H7 (cell line): ENCODE measurements at places on chromosomes 16 and 17.

GRCh38 chr16:55030944-55031343 is 100.3 kb downstream of the IRX5 start:
- DNase-seq = no peak

DNA sequence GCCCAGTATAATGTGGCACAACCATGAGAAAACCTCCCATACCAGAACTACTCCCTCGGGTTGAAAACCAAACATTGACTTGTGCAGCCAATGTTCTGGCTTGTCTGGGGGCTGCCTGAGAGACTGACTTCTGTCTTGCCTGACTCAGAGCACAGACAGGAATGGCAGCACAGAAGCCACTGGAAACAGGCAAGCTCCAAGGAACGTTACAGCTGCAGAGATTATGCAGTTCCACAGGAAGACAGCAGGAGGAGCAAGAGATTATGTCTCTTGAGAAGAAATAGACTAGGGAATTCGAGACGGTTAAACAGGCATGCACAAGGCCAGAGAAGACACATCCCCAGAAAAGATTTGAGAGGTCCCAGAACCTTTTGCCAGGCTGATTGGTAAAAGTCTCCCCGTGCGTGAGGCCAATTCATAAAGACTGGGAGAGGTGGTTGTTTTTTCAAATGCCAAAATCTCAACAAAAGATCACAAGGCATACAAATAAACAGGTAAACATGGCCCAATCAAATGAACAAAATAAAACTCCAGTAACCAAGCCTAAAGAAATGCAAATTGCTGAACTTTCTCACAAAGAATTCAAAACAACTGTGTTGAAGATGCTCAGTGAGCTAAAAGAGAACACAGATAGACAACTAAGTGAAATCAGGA is 90.6 kb upstream of the CDH5 start:
- DNase-seq = peak; percentile 80

DNA sequence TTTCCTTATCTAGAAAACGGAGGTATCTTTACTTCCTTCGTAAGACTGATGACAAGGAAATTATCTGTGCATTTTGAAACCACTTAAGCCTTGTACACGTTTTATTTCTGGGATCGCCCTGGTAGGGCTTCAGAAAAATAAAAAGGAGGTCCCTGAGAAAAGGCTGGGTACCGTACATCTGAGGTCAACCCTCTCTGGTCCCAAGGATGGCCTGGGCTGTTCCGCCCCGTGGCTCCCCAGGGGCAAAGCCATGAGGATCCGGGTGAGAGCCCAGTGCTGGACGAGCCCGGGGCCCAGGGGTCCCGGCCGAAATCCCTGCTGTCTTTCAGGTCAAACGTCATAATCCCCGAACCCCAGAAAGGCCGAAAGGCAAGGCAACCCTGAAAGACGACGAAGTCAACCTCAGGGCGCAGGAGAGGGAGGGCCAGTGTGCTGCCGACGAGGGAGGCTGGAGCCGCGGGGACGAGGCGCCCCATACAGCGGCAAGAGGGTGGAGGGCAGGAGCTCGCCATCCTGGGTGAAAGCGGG is 656 bp upstream of the FUS start:
- no peak for DNase-seq

- no peak for DNase-seq
Observed at GRCh38 chr16:72255786-72256185, 83.8 kb upstream of the PMFBP1 start.

GRCh38 chr16:1125471-1125870 is 27.4 kb upstream of the CACNA1H start:
- peak; percentile 67 for DNase-seq

- DNase-seq = no peak
Observed at GRCh38 chr17:41547921-41548843, 20.1 kb upstream of the KRT19 start.

- peak; percentile 54 for DNase-seq
Observed at GRCh38 chr17:18327093-18327492, 12.0 kb downstream of the SMCR8 start.
